Fibroblast of lung (primary cell): ENCODE measurements at places on chromosomes 3 and 15. TPM values are rescaled to one million over a fixed set of nuclear protein-coding genes. Genes with fewer than 3 reads are reported as not detected.

NCEH1 gene
- total RNA-seq, result 3.1 and 9.9 TPM in 2 replicates

DAZL gene
- not detected in 2 replicates for total RNA-seq

STRIT1 gene
- total RNA-seq, result not detected in 2 replicates

SEMA3F gene
- 9.7 and 10.3 TPM in 2 replicates for total RNA-seq

GNAI2 gene
- 124 and 238 TPM in 2 replicates for total RNA-seq

PPP1R14D gene
- not detected in 2 replicates for total RNA-seq

PIGBOS1 gene
- 7.4 and 10.9 TPM in 2 replicates for total RNA-seq

- H3K36me3 ChIP-seq, result no peaks in the 10 kb centered on the region
- H3K27ac ChIP-seq, result no peak overlapping the region
- H3K4me3 ChIP-seq, result no peak overlapping the region
- DNase-seq, result no peak
- H3K4me1 ChIP-seq, result peaks cover 6% of the 10 kb centered on the region
Observed at GRCh38 chr3:21944251-21944650, 193.2 kb upstream of the ZNF385D start.

GRCh38 chr3:38115645-38116427 lies 21.1 kb downstream of the ACAA1 start:
- no peaks in the 10 kb centered on the region for H3K27me3 ChIP-seq
- H3K27ac ChIP-seq, result no peak overlapping the region
- DNase-seq, result no peak

DNA sequence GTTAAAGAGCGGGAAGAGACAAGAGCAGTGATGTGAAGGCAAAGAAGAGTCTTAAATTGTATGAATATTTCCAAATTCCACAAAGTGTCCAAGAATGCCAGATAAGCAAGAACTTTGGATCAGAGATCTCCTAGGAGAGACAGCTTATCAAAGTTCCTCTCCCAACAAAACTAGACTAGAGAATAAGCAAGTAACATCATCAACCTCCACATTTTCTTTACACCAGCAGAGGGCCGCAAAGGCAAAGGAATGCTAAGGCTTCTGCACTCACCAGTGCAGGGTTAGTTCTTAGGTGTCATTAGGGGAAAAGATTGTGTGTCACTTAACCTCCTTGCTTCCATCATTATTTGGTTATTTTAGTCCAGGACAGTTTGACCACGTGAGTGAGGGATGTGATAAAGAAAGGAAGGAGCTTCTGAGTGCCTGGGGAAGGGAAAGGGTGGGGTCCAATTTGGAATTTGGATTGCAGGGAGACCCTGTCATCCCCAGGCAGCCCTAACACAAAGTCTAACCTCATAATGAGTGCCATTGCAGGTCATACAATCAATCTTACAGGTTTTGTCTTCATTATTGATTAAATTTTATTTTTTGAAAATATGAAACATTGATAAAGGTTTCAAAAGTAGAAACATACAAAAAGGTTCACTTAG lies 7.5 kb upstream of the CMTM6 start:
- peak; percentile 54 for DNase-seq
- no peaks in the 10 kb centered on the region for H3K4me1 ChIP-seq
- no peak overlapping the region for H3K27ac ChIP-seq
- no peak overlapping the region for H3K4me3 ChIP-seq
- H3K27me3 ChIP-seq, result no peaks in the 10 kb centered on the region
- no peaks in the 10 kb centered on the region for H3K36me3 ChIP-seq

DNA sequence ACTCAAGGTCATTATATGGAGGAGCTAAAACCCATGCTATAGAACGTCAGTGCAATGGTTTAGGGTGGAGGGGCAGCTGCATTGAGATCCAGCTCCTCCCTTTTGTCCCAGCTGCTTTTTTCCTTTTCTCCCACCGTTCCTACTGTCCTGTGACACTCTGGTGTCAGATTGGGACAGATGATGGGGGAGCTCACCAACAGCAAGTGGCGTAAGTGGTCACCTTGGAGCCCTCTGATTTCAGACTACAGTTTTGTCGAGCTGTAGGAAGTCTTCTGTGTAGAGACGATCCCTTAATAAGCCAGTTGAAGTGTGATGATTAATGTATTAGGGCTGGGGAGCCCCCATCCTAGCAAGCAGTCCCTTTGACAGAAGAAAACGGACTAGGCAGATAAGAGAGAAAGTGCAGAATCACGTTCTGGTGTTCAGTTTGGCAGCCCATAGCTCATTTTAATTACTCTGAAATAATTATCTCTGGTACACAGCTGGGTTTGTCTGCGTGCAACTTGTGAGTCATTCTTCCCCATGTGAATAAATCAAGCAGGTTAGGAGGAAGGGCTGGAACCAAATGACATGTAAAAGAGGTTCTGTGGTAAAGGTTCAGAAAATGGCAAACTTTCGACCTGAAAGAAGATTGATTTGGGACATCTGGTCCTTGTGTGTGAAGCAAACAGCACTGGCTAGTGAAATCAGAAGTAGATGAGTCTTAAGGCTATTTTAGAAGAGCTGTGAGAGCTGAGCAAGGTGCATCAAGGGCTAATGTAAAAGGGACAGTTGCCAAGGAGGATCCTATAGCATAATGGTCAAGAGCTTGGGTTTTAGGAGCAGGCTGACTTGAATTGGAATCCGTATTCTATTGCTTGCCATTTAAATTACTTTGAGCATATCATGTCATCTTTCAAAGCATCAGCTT lies 241.4 kb downstream of the EDEM1 start:
- H3K4me1 ChIP-seq, result no peaks in the 10 kb centered on the region
- H3K27me3 ChIP-seq, result no peaks in the 10 kb centered on the region
- H3K36me3 ChIP-seq, result no peaks in the 10 kb centered on the region
- H3K4me3 ChIP-seq, result no peak overlapping the region
- DNase-seq, result no peak

GRCh38 chr15:99956022-99956775 lies 223.0 kb upstream of the LYSMD4 start:
- H3K27ac ChIP-seq, result no peak overlapping the region
- DNase-seq, result no peak
- no peaks in the 10 kb centered on the region for H3K27me3 ChIP-seq
- no peaks in the 10 kb centered on the region for H3K4me1 ChIP-seq

- no peak within 1 kb of the TSS for H3K4me3 ChIP-seq
- no peak within 1 kb of the TSS for H3K27ac ChIP-seq
- DNase-seq, result no peak
Observed at GRCh38 chr3:122183521-122183892, at the start of gene CASR. TSS of gene CASR (plus strand) at chr3:122183668. CDS start at chr3:122254190, 70,522 bp downstream.

GRCh38 chr15:67646847-67647246 lies 104.3 kb downstream of the MAP2K5 start:
- H3K27me3 ChIP-seq, result no peaks in the 10 kb centered on the region
- no peaks in the 10 kb centered on the region for H3K36me3 ChIP-seq
- DNase-seq, result no peak

GRCh38 chr15:48754011-48754410 lies 56.9 kb downstream of the CEP152 start:
- H3K27ac ChIP-seq, result no peak overlapping the region
- H3K36me3 ChIP-seq, result no peaks in the 10 kb centered on the region
- DNase-seq, result peak; percentile 41
- no peaks in the 10 kb centered on the region for H3K27me3 ChIP-seq
- no peak overlapping the region for H3K4me3 ChIP-seq

- H3K4me3 ChIP-seq, result no peak overlapping the region
- H3K4me1 ChIP-seq, result peaks cover 4% of the 10 kb centered on the region
- no peak overlapping the region for H3K27ac ChIP-seq
- H3K27me3 ChIP-seq, result no peaks in the 10 kb centered on the region
- H3K36me3 ChIP-seq, result no peaks in the 10 kb centered on the region
Observed at GRCh38 chr15:58399739-58400138, 32.1 kb upstream of the LIPC start.

DNA sequence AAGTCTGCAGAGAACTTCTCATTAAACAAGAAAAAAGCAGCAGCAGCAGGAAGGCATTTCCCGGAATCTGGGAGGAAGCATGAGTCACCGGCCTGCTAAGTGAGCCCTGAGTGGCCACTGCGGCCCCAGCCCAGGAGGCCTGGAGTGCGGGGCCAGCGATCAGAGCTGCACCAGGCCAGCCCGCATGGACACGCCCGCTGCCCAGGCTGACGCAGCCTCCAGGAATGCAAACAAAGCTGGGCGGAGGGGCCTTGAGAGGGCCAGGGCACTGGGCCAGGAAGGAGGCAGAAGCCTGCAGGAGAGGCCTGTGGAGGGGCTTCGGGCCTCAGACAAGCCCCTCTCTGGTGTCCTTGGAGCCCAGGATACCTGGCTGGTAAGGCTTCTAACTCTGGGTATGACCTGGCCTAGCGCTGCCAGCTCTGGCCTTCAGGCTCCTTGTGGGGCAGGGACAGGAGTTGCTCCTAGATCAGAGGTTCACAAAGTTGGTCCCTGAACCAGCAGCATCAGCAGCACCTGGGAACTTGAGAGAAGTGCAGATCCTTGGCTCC lies 101.2 kb downstream of the SMAD6 start:
- H3K4me1 ChIP-seq, result peaks cover 41% of the 10 kb centered on the region
- no peaks in the 10 kb centered on the region for H3K36me3 ChIP-seq
- H3K27ac ChIP-seq, result peak overlapping the region; percentile 95
- peak; percentile 98 for DNase-seq
- no peak overlapping the region for H3K4me3 ChIP-seq
- H3K27me3 ChIP-seq, result no peaks in the 10 kb centered on the region

DNA sequence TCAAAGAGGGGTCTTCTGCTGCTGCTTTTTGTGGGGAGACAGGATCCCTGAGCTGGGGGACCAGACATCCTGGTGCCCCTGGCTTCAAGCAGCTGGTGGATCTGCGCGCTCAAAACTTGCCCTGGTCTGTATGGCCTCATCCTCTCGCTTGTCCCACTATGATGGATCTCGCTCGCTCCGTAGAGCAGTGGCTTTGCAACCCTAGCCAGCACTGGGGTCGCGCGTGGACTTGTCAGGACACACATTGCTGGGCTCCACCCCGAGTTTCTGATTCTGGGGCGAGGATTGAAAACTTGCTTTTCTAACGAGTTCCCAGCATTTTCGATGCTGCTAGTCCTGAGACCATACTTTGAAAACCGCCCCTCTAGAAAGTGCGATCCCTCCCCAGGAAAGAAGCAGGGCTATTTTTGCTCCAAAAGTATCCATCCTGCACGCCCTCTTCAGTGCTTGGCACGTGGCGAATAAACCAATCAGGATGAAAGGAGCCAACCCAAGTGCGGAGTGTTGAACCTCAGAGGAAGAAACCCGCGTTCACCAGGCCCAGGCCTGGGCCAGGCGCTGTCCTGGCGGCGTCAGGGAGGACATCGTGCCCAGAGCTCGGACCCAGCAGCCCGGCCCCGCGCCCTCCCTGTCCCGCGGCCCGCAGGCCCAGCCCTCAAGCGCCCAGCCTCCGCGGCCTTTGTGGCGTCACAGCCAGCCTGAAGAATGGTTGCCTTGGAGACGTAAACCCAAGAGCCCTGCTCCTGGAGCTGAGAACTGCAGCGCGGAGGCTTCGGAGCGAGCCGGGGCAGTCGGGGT lies at the start of gene CFAP100:
CFAP100 (plus strand) TSS at position 731 of the 798 bp plus-strand sequence. CDS start 1,092 bp downstream, outside the sequence.
- no peak within 1 kb of the TSS for H3K4me3 ChIP-seq
- H3K4me1 ChIP-seq, result no peaks in the 10 kb centered on the region
- no peak within 1 kb of the TSS for H3K27ac ChIP-seq

DNA sequence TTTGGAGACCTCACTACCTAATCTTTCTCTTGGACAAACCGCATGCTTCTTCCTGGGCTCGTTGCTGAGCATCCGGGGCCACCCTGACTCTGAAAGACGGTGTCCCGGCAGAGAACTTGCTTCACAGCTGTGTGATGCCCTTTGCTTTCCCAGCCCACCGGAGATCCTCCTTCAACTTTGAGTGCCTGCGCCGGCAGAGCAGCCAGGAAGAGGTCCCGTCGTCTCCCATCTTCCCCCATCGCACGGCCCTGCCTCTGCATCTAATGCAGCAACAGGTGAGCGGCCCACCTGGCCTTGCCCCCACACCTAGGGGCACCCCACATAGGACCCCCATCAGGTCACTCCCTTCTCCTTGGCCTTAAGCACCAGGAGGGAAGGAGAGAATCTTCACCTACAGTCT lies 37.7 kb downstream of the CHDH start:
- no peak overlapping the region for H3K27ac ChIP-seq
- H3K4me3 ChIP-seq, result no peak overlapping the region
- no peaks in the 10 kb centered on the region for H3K36me3 ChIP-seq

GRCh38 chr15:68379759-68380290 lies 52.1 kb downstream of the ITGA11 start:
- no peaks in the 10 kb centered on the region for H3K36me3 ChIP-seq
- H3K4me3 ChIP-seq, result no peak overlapping the region
- peaks cover 11% of the 10 kb centered on the region for H3K4me1 ChIP-seq
- DNase-seq, result peak; percentile 46
- no peaks in the 10 kb centered on the region for H3K27me3 ChIP-seq
- H3K27ac ChIP-seq, result no peak overlapping the region

- no peak for DNase-seq
- H3K4me3 ChIP-seq, result no peak overlapping the region
- no peaks in the 10 kb centered on the region for H3K27me3 ChIP-seq
- H3K27ac ChIP-seq, result no peak overlapping the region
Observed at GRCh38 chr15:41832875-41833274, 5.0 kb downstream of the JMJD7 start.

GRCh38 chr3:152839511-152839910 lies 4.6 kb downstream of the P2RY1 start:
- H3K36me3 ChIP-seq, result no peaks in the 10 kb centered on the region
- DNase-seq, result no peak
- no peaks in the 10 kb centered on the region for H3K4me1 ChIP-seq
- H3K27me3 ChIP-seq, result peaks cover 10% of the 10 kb centered on the region
- no peak overlapping the region for H3K27ac ChIP-seq
